ENCODE measurements at places on chromosomes 5 and 9.

GRCh38 chr5:127647361-127647958 lies 1.4 kb upstream of the CTXN3 start:
- no peak for DNase-seq

GRCh38 chr5:128290152-128290858 lies 206.7 kb downstream of the SLC12A2 start:
- DNase-seq: no peak

DNA sequence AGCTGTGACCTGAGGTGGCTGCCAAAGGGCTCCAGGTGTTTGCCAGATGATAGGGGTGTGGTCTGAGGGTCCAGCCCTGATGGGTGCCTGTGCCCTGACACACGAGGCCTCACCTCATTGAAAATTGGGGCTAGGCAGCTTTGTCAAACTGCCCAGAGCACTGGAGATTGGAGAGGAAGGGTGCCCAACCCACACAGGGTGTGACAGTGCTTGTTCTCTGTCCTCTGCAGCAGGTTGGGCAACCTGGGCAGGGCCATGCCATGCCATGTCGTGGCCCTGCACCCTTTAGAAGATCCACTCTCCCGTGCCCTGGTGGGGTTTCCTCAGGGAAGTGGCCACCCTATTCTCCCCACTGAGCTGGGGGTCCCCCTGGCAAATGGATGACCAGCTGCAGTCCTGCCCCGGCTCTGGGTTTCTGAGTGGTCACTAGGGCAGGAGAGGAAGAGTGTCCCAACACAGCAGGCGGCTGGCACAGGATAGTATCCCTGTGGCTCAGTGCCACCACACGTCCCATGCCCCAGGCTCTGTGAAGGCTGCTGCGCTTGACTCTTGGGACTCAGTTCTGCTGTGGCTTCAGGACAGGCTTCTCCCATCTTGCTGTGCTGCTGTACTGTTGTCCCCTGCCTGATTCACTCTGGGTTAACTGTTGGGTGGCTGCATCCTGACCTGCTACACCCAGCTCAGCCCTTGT lies 100.8 kb upstream of the PITX1 start:
- DNase-seq: no peak

- DNase-seq: no peak
Observed at GRCh38 chr5:25393256-25393655, 748.5 kb upstream of the CDH10 start.

- no peak for DNase-seq
Observed at GRCh38 chr9:120646948-120647347, 67.0 kb upstream of the CDK5RAP2 start.

DNA sequence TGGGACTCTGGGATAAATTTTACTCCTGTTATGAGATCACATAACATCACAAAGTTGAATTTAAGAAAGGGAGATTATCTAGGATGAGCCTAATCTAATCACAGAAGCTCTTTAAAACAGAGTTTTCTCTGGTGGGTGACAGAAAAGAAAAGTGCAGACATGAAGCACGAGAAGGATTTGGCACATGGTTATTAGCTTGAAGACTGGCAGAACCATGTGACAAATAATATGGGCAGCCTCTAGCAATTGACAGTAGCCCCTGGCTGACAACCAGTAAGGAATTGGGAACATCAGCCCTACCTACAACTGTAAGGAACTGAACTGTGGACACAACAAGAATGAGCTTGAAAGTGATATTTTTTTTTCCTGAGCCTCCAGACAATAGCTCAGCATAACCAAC lies 243.1 kb downstream of the HTR1A start:
- no peak for DNase-seq

- DNase-seq: no peak
Observed at GRCh38 chr9:131284856-131285255, 4.7 kb upstream of the PLPP7 start.

GRCh38 chr5:104361932-104362331 lies 799.3 kb upstream of the NUDT12 start:
- DNase-seq: no peak

DNA sequence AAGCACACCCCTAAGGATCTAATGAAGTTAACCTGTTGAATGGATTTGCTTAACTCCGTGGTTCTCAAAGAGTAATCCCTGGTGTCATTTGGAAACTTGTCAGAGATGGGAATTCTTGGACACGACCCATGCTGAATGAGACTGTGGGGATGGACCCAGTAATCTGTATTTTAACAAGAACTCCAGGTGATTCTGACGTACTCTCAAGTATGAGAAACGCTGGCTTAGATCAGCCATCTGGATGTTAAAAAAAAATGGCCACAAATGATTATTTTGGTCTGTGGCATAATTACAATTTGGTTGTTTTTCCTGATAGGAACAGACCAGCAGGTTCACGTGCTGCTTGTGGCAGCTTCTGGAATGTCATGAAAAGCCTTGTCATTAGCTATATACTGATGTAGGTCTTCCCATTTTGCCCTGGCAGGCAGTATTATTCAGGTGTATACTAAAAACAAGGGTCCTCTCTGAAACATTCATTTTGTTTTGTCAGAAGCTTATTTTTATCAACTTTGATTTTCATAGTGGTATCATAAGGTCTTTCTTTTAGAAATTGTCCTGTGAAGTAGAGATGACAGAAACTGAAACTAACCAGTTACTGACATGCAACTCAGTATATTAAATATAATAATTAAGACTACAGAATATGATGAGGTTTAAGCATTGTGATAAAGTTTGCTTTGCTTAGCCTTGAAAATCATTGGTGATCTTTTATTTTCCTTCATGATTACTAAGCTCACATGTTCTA lies 15.4 kb downstream of the CPEB4 start:
- no peak for DNase-seq

DNA sequence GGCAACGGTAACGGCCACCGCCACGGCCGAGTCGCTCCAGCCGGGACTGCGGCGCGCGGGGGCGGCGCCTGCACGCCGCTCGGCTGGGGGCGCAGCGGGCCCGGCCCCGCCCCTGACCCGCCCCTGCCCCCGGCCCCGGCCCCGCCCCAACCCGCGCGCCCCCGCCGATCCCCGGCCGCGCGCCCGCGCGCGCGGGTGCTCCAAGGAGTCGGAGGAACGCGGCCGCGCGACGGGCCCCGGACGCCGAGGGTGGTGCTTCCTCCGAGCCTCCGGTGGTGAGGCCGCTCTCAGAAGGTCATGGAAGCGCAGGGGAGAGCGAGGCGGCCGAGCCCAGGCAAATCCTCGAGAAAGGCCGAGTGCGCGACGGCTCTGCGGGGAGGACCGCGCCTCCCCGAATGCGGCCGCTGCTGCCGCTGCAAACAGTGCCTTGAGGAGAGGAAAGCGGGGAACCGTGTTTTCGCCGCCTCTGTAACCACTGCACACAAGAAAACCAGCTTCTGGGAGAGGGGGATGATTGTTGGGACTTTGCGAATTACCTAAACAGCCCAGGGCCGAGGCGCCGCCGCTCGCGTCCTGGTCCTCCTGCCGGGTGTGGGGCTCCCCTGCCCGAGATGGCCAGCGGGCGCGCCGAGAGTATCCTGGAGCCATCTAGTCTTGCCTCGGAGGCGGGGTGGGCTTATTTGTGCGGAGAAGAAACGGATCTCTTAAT lies at the start of gene LIFR:
TSS of gene LIFR (minus strand) at position 48 of the 709 bp plus-strand sequence. CDS start 25,999 bp downstream, outside the sequence.
- DNase-seq: no peak

- no peak for DNase-seq
Observed at GRCh38 chr5:125411744-125412560, 665.5 kb upstream of the ZNF608 start.

DNA sequence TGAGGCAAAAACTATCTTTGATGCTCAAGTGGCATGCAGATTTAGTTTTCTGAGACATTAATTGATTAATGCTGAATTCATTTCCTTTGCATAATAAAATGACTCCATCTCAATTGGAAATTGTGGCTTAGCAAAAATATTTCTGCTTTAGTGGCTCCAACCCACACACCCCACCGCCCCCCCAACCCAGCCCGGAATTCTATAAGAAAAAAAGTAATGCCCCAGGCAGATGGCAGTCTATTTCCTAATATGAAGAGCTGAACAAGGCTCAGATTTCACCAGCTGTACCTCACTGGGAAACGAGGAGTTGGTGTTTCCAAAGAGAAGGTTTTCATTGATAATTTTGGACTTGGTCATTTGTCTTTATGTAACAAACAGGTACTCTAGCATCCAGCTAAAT lies 182.1 kb downstream of the FBN2 start:
- no peak for DNase-seq

- DNase-seq: no peak
Observed at GRCh38 chr5:59542851-59543820, 350.4 kb downstream of the PDE4D start.

DNA sequence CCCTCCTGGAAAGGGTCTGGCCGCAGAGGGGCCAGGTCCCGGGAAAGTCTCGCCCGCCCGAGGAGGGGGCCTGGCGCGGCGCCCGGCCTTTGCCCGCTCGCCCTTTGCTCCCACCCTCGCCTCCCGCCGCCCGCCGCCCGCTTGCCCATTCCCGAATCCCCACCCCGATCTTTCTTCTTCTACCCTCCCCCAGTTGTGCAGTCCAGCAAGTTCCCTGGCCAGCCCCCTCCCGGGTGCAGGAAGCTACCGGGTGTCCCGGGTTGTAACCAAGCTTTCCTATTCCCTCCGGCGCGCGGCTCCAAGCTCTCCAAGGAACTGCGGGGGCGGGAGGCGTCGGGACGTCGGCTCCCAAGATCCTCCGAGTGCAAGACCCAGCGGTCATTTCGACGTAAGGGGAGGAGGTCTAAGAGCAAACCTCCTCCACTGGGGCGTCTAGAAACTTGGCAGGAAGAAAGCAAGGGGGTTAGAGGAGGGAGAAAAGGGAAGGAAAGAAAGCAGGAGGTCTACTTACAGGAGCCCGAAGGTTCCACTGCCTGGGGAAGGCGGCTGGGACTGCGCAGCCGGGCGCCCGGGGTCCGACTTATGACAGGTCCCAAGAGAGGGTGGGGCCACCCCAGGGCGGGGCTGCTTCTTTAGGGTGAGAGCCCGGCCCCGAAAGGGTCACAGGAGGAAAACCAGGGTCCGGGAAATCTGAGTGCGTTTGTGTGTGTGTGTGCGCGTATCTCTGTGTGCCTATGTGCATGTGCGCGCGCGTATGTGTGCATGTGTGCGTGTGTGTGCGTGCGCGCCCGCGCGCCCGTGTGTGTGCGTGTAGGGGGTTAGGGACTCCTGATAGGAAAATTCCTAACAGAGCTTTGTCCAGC lies at the start of gene PTGR1:
TSS of gene PTGR1 (minus strand) at position 556 of the 863 bp plus-strand sequence. CDS start 2,225 bp downstream, outside the sequence.
- no peak for DNase-seq

- DNase-seq: no peak
Observed at GRCh38 chr5:143338658-143339366, 64.7 kb downstream of the NR3C1 start.

GRCh38 chr5:149597618-149598017 lies 16.3 kb downstream of the ARHGEF37 start:
- DNase-seq: no peak

GRCh38 chr9:38017149-38017884 lies 51.7 kb downstream of the SHB start:
- DNase-seq: no peak

DNA sequence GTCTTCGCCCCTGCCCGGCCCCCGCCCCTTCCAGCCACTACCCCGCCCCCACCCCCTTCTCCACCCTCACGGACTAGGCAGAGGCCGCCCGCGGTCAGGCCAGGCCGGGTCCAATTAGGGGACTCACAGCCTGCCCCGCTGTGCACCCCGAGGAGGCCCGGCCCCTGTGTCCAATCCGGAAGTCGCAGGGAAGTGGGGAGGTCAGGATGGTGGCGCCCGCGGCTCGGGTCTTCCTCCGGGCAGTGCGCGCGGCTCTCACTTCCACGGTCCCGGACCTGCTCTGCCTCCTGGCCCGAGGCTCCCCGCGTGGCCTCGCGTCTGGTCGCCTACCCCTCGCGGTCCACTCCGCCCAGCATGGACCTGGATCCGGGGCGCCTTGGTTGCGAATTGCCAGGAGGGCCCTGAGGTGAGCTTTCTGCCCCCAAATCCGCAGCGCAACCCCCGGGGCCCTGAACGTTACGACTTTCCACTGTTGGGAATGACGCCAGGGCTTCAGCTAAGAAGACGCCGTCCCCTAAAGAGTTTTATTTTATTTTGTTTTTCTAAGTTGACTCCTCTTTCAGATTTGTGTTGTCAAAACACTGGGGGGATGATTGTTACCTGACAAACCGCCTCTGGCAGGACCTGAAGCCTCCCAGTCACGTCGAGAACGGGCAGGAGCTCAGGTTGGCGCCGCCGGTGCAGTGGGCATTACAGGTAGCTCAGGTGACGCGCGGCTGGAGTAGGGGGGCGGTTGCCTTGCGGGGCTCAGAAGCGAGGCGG lies 763 bp upstream of the IRX2 start:
- no peak for DNase-seq

GRCh38 chr5:157971571-157972216 lies 112.7 kb upstream of the CLINT1 start:
- DNase-seq: no peak

DNA sequence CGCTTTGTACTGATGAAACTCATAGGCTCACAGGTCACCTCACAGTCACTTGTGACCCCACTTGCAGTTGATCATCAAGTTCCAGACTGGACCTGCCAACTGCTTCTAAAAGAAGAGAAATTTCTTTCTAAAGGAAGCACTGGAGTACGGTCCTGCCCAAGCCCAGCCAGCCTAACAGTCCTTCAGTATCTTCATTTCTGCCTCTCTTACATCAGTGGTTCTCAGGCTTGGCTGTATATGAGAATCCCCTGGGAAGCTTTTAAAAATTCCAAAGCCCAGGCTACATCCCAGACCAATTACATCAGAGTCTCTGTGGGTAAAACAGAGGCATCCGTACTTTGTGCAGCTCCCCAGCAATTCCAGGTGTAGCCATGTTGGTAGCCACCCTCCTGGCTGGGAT lies 282.1 kb downstream of the NFIB start:
- DNase-seq: no peak

- DNase-seq: no peak
Observed at GRCh38 chr9:107397076-107398044, 92.2 kb downstream of the KLF4 start.

DNA sequence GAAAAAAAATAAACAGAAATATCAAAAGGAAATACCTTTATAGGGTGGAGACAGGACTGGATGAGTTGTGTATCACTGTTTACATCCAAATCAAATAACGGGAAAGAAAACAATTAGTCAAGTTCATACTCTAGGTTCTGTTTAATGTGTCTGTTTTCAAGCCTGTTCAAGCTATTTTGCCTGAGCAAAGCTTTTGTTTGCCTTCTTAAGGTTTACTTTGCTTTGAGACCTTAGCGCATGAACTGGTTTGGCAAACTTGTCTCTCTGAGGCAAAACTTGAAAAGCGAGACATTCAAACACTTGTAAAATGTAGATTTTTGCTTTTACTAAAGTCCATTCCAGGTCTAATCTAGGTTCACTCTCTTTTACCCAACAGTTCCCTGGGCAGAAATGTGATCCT lies 174.1 kb upstream of the RFX3 start:
- no peak for DNase-seq

DNA sequence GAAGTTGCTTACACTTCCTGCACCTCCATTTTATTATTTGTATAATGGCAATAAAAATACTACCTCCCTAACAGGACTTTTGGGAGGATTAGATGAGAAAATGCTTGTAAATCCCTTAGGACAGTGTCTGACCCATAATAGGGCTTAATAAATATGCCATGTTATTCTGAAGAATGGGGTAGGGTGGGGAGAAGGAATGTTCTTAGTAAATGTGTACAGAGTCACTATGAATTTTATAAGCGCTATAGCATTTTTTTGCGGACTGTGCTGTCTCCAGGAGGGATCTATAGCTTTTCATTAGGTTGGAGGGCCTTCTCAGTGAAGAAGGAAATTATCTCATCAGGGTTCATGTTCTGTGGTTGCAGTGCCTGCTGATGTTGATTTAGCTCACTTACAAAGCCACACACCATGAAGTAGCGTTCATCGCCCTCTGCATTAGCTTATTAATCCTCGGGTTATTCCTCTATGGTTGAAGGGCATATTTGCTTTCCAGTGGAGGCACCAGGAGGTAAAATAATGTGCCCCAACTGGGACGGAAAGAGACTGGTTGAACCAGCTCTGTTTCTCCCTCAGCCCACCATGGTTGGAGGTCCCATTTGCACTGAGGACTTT lies 497.1 kb downstream of the ARHGEF28 start:
- no peak for DNase-seq

- DNase-seq: no peak
Observed at GRCh38 chr9:80507611-80508010, 935.8 kb downstream of the TLE4 start.
